ENCODE measurements at places on chromosomes 5 and 9.
A peak's percentile ranks its signal among the peaks of the same experiment; 100 is the strongest.

- DNase-seq, result peak; percentile 62
Measured at GRCh38 chr5:150489360-150490295, 18.3 kb upstream of the NDST1 start.

- no peak for DNase-seq
Measured at GRCh38 chr5:72189146-72189545, 81.9 kb downstream of the MAP1B start.

DNA sequence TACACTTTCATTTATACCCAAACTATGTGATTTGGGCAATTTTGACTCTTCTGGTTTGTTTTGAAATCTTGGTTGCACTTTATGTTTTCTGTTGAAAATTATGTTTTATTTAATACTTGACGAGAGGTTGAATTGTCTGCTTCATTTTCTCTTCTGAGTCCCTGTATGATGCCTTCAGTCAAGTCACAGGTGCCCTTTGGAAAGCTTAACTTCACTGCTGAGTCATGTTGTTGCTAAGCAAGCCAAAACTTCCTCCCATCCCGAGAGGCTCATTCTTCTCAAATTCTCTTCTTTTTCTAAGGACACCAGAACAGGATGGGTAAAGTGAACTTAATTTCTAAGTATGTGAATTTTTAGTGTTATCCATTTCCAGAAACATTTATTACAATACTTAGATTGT is 455.3 kb upstream of the PTGER4 start:
- peak; percentile 42 for DNase-seq

DNA sequence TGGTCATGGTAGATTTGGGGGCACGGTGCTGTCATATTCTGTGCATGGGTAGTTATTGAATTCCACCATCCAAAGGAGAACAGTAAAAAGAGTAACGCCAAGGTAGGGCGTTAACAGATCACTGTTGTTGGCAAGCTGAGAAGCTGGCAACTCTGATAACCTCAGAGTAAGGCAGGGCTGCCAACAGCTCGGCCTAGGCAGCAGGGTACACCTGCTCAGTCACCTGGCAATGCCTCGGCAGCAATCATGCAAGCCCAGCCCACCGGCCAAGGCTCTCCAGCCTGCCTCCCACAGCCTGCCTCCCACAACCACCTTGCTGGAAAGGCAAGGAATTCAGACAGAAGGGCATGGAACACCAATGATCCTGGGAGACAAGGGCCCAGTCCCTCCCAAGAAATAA is 63.9 kb downstream of the KLHL3 start:
- DNase-seq, result no peak

DNA sequence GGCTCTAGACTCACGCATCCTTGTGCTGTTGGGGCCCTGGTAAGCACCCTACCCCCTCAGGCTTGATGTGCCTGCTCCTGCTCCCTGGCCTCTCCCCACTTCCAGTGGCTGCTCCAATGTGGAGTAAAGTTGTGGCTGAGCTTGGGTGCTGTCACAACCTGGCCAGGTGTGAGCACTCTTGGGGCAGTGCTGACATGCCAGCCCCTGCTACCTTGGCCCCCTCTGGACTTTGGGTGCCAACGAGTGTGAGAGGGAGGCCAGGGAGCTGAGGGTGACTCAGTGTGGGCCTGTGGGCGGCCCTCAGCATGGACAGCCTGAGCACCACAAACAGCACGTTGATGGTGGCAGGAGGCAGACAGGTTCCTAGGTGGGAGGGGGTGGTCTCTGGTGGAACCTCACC is 870.2 kb upstream of the C9orf72 start:
- no peak for DNase-seq

DNA sequence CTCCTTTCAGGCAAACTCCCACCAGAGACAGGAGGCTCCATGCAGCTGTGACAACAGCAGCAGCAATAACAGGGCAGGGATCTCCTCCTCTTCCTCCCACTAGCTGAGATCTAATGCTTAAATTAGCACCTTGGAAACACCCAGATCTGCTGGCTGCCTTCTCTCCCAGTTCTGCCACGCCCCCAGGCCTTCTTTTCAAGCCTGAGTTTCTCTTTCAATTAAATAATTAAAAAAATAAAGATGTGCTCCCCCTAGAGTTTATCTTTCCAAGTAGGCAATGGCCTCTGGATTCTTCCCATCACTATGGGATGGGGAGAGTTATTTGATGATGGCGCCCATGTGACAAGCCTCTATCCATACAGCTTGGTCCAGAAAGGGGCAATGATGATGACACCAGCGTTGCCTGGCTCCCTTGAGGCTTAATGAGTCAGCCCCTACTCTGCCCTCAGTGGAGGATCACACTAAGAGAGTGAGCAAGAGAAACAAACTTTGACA is 3.8 kb downstream of the FAM219A start:
- DNase-seq, result peak; percentile 18
